ENCODE measurements at places on chromosomes 6 and 20. TPM values are rescaled to one million over a fixed set of nuclear protein-coding genes. Genes with fewer than 3 reads are reported as not detected.

GRCh38 chr6:130783416-130784107 lies 43.6 kb upstream of the SMLR1 start:
- DNase-seq, result no peak

DNA sequence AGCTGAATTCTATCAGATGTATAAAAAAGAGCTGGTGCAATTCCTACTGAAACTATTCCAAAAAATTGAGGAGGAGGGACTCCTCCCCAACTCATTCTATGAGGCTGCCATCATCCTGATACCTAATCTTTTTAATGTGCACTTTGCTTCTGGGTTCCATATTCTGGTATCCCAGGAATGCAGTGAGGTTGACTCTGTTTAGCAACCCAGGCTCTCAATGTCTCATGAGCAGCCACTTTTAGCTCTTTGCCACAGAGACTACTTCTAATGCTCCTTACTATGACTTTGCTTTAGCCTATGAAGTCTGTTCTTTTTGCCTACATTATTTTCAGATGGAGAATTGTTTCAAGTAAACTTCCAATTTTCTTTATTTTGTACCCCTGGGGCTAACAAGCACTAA lies 185.5 kb upstream of the NRSN1 start:
- no peak for DNase-seq

DNA sequence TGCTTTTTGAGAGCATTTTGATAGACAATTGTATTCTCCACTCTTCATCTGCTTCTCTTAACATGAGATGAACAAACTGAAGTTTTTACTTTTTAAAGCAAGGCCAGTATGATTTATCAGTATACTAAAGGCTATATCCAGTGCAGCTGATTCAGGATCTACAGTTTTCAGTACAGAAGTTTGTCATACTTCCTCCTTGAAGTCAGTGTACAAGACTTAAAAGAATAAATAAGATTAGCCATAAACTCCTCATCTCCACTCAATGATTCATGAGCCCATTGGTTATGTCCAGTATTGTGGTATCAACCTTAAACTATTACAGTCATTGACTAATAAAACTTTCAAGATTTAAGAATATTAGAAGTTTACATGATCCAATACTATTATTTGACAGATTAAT lies 374.8 kb upstream of the EPHA7 start:
- DNase-seq, result no peak

Gene SLC44A4
- not detected for total RNA-seq
